ENCODE measurements at places on chromosomes 5 and 9. TPM values are rescaled to one million over a fixed set of nuclear protein-coding genes. Genes with fewer than 3 reads are reported as not detected.

Gene RASEF
- not detected for total RNA-seq

Gene GPX3
- 133 TPM for total RNA-seq

Gene ARL14EPL
- total RNA-seq, result not detected

Gene CCL28
- total RNA-seq, result 3.1 TPM

Gene AGXT2
- total RNA-seq, result not detected

Gene BHMT
- total RNA-seq, result not detected

Gene TAF1L
- not detected for total RNA-seq

Gene LHX3
- not detected for total RNA-seq

Gene TMC1
- total RNA-seq, result not detected

Gene PCDHA9
- not detected for total RNA-seq

Gene ANKRD55
- total RNA-seq, result not detected

Gene NACC2
- 36.9 TPM for total RNA-seq

Gene KIF20A
- total RNA-seq, result 1.3 TPM

Gene IER5L
- total RNA-seq, result 94.3 TPM

Gene SRA1
- 18.2 TPM for total RNA-seq

Gene EQTN
- not detected for total RNA-seq

Gene MYOT
- not detected for total RNA-seq

Gene MARVELD2
- 0.82 TPM for total RNA-seq

Gene STC2
- total RNA-seq, result 63.8 TPM

Gene TSSK1B
- not detected for total RNA-seq

Gene CTXN3
- total RNA-seq, result not detected

Gene CD180
- total RNA-seq, result not detected

Gene FOXD4L3
- not detected for total RNA-seq

Gene FAXDC2
- 13.7 TPM for total RNA-seq

Gene LMX1B
- not detected for total RNA-seq

Gene SPACA9
- total RNA-seq, result 7.3 TPM

Gene F2RL2
- 12.0 TPM for total RNA-seq

Gene HMMR
- total RNA-seq, result 6.4 TPM

Gene WDR38
- not detected for total RNA-seq

Gene TRIM7
- total RNA-seq, result 0.94 TPM

Gene PCSK1
- total RNA-seq, result 1.4 TPM

Gene DNAJC18
- 14.5 TPM for total RNA-seq

Gene PKD2L2
- total RNA-seq, result not detected

Gene FRRS1L
- total RNA-seq, result 1.2 TPM

Gene PCDHB5
- 0.34 TPM for total RNA-seq

Gene ZFP37
- total RNA-seq, result 0.58 TPM

Gene GBGT1
- 7.4 TPM for total RNA-seq

Gene REEP2
- total RNA-seq, result 4.8 TPM

Gene PCDHB4
- 0.94 TPM for total RNA-seq

Gene CNTNAP3B
- total RNA-seq, result 4.8 TPM

Gene SLC34A3
- not detected for total RNA-seq

Gene ANKRD31
- total RNA-seq, result 0.09 TPM

Gene OCLN
- total RNA-seq, result 0.12 TPM

Gene SUSD3
- total RNA-seq, result 8.6 TPM

Gene FOXD4
- 0.70 TPM for total RNA-seq

Gene EIF4EBP3
- total RNA-seq, result 1.4 TPM

Gene RNF180
- total RNA-seq, result 3.8 TPM

Gene PITX1
- total RNA-seq, result 0.17 TPM
